ENCODE measurements at places on chromosomes 3 and 15. TPM values are rescaled to one million over a fixed set of nuclear protein-coding genes. Genes with fewer than 3 reads are reported as not detected.

The KAT2B gene
- total RNA-seq = 17.2 TPM

The KCNMB3 gene
- total RNA-seq = 0.33 TPM

The CHRD gene
- total RNA-seq = not detected

The ILDR1 gene
- total RNA-seq = 0.11 TPM

The OR5H14 gene
- 0.02 TPM for total RNA-seq

The WNT7A gene
- total RNA-seq = 0.39 TPM

The AMIGO3 gene
- 0.07 TPM for total RNA-seq

The GREM1 gene
- total RNA-seq = not detected

The SENP7 gene
- 12.9 TPM for total RNA-seq

The GRK7 gene
- not detected for total RNA-seq

The HMCES gene
- 56.7 TPM for total RNA-seq

The RBP2 gene
- total RNA-seq = not detected

The TNFSF10 gene
- 34.8 TPM for total RNA-seq

Data from activated CD4-positive, alpha-beta T cell treated with anti-CD3 and anti-CD28 coated beads for 36 hours (primary cell).